ENCODE measurements at places on chromosomes 5 and 9.

GRCh38 chr5:144102361-144102760, 68.1 kb downstream of the YIPF5 start:
- DNase-seq, result no peak

DNA sequence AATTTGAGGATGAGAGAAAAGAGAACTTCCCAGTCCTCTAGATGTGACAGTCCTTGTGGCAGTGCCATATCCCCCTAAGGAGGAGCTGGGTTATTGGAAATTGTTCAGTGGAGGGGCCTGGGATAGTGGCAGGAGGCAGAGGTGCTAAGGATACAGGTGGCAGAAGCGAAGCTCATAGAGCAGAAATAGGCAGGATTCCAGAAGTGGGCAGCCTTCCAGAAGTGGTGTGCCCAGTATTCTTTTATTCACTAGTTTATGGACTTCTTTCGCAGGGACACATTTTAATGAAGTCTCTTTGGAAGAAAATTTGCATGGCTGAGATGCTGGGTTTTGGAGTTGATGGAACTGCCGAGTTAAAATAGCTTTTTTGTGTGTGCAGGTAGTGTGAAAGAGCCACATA, 6.8 kb downstream of the PIK3R1 start:
- DNase-seq, result no peak

- no peak for DNase-seq
Measured at GRCh38 chr5:488744-489688, 35.2 kb downstream of the SLC9A3 start.

DNA sequence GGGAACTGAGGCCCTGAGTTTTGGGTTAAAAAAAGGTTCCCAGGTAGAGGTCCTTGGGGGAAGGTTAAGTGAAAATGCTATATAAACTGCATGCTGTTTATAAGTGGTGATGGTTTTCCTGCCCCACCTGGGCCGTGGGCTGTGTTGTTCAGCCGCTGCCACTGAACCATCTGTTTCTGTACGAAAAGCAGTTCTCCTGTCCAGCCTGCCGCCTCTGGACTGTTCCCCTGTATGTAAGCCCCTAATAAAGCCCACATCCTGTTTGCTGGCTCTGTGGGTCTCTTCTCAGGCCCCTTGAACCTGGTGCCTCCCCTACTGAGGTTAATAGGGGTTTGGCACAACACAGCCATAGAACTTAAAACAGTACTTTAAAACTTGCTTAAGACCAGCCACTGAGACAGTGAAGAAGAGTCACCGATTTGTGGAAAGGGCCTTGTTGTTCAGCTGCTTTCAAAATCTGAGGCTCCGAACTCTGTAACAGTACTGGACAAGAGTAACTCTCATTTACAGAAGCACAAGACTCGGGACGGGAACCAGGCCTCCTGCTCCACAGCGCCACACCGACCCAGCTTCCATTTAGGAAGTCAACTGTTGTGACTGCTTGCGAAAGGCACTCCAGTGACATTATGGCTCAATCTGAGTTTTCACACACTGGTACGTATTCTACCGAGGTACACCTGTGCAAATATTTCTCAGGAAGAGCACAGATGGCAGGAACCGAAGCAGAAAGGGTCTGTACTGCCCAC, 192.5 kb downstream of the CDK5RAP2 start:
- no peak for DNase-seq

- no peak for DNase-seq
Measured at GRCh38 chr5:4651806-4652565, 488.1 kb upstream of the ADAMTS16 start.

GRCh38 chr5:171806976-171807747, 21.5 kb downstream of the SMIM23 start:
- peak; percentile 47 for DNase-seq

GRCh38 chr9:98864281-98865174, 57.1 kb downstream of the GALNT12 start:
- no peak for DNase-seq

- no peak for DNase-seq
Measured at GRCh38 chr5:107294211-107294550, 376.6 kb downstream of the EFNA5 start.

- DNase-seq, result no peak
Measured at GRCh38 chr5:123659495-123659894, 147.5 kb downstream of the CSNK1G3 start.

DNA sequence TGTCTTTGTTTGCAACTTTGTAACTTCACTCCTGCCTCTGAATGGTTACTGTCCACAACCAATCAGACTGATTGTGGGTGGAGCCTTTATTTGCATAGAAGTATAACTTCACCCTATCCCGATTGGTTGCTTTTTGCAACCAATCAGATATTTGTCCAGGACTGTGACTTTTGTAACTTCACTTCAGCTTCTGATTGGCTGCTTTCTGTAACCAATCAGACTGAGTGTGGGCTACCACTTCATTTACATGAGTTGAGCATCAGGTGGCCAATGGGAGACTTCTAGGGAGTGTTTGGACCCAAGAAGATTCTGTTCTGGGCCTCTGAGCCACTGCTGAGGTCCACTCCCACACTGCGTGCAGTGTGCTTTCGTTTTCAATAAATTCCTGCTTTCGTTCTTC, 1810.7 kb upstream of the CDH6 start:
- DNase-seq, result no peak

DNA sequence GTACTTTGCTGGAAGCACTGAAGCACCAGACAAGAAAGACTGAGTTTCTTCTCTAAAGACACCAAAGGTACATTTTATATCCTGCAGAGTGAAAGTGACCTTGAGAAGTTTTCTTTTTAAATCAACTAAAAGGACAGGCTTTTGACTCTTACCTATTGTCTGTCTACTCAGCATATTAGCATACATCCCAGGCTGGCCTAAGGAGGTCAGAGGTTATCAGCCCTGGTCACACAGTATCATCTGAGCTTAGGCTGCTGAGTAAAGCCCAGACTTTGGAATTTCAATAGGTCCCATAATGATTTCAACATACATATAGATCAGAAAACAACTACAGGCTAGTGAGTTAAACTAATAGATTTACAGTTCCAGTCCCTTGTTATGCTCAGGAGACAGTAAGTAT, 10.1 kb upstream of the CDH9 start:
- DNase-seq, result no peak

DNA sequence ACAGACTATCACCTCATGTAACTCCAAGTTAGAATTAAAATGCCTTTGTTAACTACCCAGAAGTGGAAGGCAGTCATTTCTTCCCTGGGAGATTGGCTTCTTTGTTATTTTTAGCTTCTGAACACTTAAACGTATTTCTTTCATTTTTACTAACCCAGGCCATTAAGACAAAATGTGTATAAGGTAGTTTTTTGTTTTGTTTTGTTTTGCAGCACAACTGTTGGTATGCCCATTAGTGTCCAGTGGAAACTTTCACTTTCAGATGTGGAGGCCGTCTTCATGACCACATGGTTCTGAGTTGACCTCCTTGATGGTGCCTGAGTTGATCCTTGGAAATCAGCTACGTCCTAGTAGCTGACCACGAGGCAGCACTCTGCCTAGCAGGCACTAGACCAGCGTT, 264.6 kb upstream of the ZNF608 start:
- DNase-seq, result no peak

DNA sequence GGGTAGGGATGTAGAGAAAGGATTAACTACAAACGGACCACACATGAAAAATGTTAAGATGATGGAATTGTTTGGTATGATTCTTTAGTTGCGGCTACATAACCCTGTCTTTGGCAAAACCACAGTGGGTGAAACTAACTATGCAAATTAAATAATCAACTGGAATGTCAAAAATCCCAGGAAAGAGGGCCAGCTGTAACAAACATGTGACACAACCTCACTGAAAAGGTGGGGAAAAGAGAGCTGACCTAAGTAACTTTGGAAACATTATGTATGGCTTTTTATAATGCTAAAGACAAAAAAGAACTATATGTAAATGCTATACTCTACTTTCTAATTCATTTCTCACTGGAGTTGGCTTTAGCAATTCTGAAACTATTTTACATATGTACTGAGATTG, 252.0 kb downstream of the MRPS30 start:
- peak; percentile 1 for DNase-seq

DNA sequence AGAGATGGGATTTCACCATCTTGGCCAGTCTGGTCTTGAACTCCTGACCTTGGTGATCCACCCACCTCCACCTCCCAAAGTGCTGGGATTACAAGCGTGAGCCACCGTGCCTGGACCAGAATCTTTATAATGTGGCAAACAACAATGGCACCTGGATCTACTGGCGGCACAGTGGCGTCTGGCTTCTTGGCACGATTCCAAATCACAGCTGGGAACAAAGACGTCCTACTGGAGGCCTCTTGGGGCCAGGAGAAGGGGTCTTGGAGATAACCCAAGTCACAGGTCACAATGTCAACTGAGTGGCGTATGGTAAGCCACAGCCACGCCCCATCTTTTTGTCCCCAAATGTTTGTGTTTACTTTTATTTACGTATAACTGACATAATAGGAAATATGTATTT, 77.8 kb upstream of the RAPGEF1 start:
- no peak for DNase-seq

- no peak for DNase-seq
Measured at GRCh38 chr5:155129513-155129880, 115.9 kb downstream of the KIF4B start.

DNA sequence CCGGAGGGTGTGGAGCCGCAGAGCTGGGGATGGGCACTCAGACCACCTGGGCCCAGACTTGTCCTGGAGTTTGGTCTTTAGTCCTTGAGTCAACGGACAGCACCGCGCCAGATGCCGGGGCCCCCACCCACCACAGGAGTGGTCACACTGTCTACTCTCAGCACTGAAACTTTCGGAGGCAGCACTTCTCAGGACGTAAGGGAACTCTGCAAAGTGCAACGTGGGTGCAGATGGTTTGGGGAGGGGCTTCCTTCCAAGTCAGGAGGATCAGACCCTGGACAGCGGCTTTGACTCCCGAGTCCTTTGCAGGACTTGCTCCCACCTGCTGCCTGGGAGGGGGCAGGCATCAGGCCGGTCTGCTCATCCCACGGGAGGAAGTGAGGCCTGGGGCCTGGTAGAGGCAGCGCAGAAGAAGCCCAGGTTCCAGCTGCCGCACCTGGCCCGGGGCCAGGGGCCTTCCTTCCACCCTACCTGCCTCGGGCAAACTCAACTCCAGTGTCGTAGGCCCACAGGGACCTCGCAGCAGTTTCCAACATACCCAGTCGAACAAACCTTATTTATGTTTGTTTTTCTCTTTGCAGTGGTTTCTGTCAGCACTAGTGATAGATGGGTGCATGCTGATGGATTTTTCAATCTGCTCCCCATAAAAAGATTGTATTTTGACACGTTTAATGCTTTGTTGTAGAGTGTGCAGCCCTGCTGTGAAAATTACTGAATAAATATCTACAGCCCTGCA, 149.8 kb upstream of the PPP1R26 start:
- peak; percentile 93 for DNase-seq

GRCh38 chr5:177301503-177302165, 1.9 kb downstream of the RAB24 start:
- DNase-seq, result no peak

Measured in H7 (cell line).